ENCODE measurements at places on chromosomes 4 and X.
A peak's percentile ranks its signal among the peaks of the same experiment; 100 is the strongest.

GRCh38 chrX:150269605-150270254 lies 93.4 kb upstream of the MAMLD1 start:
- DNase-seq: no peak

GRCh38 chrX:129593137-129593536 lies 53.1 kb downstream of the OCRL start:
- DNase-seq: no peak

DNA sequence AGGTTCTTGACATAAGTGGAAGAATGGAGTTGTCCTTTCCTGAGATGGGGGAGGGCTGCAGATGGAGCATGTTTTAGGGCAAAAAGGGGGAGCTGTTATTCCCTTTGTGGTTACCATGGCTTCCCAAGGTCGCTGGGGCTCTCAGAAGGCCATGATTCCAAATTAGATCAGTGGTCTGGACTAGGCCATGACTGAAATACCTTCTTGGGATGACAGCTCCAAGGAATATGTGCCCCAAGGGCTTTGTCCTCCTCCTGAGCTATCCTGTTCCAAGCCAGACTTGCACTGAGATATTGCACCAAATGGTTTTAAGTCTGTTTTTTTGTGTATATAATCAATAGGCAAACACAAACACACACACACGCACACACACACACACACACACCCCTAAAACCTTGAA lies 3.0 kb upstream of the RBPJ start:
- DNase-seq: no peak

- DNase-seq: no peak
Measured at GRCh38 chr4:143212566-143212965, 27.8 kb downstream of the USP38 start.

DNA sequence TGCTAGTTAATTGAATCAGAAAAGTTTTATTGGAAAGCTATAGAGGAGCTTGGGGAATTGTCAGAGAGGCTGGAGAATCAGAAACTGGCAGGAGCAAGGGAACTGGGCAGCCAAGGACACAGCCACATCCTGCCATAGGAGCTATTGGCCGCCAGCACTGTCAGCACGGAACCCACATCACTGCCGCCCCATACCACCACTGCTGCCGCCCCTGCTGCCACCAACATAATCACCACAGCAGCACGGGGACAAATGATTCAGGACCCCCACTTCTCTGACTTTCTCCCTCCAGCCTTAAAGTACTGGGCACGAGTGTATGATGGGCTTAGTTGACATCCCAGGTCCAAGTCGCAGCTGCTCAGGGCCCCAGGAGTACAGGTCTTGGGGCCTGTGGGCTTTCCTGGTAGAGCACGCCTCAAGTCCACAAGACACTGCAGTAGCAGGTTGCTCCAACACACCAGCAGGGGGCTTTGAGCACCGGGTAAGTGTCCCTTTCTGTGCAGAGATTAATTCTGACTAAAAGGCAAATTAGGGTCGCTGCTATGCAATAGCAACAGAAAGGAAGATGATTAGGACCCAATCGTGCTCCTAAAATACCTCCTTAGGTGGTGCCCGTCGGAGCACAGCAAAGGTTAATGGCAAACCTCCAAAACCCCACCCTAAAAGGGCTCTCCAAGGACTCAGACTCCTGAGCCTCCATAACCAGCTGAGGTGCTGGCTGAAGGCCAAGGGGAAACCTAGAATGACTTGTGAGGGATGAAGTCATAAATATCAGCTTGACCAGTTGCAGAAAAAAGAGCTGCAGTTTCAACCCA lies 6.9 kb downstream of the PJA1 start:
- DNase-seq: peak; percentile 72

- no peak for DNase-seq
Measured at GRCh38 chrX:19846995-19847790, 40.2 kb downstream of the SH3KBP1 start.

Measured in NAMALWA (cell line).